Ascending aorta (tissue), 2 donors: ENCODE measurements at places on chromosomes 11 and 22. TPM values are rescaled to one million over a fixed set of nuclear protein-coding genes. Genes with fewer than 3 reads are reported as not detected.

GRCh38 chr11:2704356-2704755 is 4.6 kb upstream of the KCNQ1OT1 start:
- no peaks in the 10 kb centered on the region for H3K36me3 ChIP-seq
- no peak overlapping the region for H3K27ac ChIP-seq
- peaks cover 12% of the 10 kb centered on the region for H3K4me1 ChIP-seq
- no peaks in the 10 kb centered on the region for H3K27me3 ChIP-seq

DNA sequence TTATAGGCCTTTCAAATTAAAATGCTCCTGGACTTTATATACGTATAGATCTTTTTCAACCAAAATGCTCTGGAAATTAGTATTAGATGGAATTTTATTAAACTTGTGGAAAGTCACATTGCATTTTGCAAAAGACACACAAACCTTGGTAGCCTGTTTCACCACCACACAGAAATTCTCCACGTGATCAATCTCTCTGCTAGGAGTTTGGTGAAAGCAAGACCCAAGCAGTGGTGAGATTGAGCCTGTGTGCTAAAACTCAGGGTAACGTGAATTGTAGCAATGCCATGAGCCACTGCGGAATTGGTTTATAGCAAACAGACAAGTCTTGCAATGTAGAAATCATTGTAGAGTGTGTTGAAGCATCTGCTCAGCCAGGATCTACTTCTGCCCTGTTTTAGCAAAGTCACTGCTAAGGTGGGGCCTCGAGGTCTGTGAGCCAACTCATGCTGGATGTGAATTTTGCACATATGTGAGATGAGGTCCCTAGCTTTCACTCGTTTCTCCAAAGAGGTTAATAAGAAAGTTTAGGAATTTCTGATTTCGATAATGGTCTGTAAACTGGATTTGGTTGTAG is 184.8 kb downstream of the DBX1 start:
- peaks cover 29% of the 10 kb centered on the region for H3K36me3 ChIP-seq
- H3K4me3 ChIP-seq = no peak overlapping the region
- peaks cover 28% of the 10 kb centered on the region for H3K4me1 ChIP-seq

Gene CAVIN3
- 596 TPM for total RNA-seq

DNA sequence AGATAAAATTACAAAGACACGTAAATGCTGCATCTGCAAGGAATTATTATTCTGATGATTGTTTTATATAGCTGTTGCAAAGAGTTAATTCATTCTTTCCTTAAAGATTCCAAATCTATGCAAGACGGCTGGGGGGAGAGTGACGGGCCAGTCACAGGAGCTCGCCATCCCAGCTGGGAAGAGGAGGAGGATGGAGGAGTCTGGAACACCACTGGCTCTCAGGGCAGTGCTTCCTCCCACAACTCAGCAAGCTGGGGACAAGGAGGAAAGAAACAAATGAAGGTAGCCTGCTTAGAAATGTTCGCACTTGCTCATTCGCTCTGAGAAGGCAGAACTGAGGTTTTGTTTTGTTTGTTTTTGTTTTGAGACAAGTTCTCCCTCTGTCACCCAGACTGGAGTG is 73.0 kb upstream of the ADSL start:
- no peak for DNase-seq
- no peaks in the 10 kb centered on the region for H3K27me3 ChIP-seq
- H3K4me1 ChIP-seq = peaks cover 3% of the 10 kb centered on the region
- H3K4me3 ChIP-seq = no peak overlapping the region
- peaks cover 19% of the 10 kb centered on the region for H3K36me3 ChIP-seq
- peak overlapping the region; percentile 29 for H3K27ac ChIP-seq

Gene ZNF195
- 1.3 TPM for total RNA-seq

- peaks cover 4% of the 10 kb centered on the region for H3K4me1 ChIP-seq
- H3K27me3 ChIP-seq = no peaks in the 10 kb centered on the region
- no peak for DNase-seq
- H3K36me3 ChIP-seq = no peaks in the 10 kb centered on the region
- no peak overlapping the region for H3K27ac ChIP-seq
Measured at GRCh38 chr22:19666673-19667593, 47.4 kb upstream of the SEPTIN5 start.

GRCh38 chr22:37454857-37455686 is 27.8 kb upstream of the ELFN2 start:
- DNase-seq = no peak
- no peaks in the 10 kb centered on the region for H3K36me3 ChIP-seq
- no peaks in the 10 kb centered on the region for H3K27me3 ChIP-seq

- no peaks in the 10 kb centered on the region for H3K27me3 ChIP-seq
- no peak overlapping the region for H3K27ac ChIP-seq
- DNase-seq = no peak
Measured at GRCh38 chr11:74452366-74452765, 15.0 kb downstream of the KCNE3 start.

DNA sequence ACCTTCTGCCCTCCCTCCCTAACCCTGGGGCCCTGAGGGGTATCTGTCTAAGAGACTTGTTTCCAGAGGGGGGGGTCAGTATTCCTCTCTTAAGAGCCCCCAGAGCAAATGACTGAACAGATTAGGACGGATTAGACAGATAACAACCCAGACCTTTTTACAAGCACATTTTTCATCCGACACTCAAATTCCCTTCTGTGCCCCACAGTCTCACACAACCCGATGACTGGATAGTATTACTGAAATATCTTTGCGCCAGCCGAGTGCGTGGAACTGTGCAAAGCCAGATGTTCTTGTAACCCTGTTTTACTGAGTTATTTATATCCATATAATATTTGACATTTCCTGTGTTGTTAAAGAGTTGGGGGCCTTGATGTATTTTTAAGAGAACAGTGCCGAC is 30.9 kb upstream of the FLI1 start:
- H3K4me1 ChIP-seq = no peaks in the 10 kb centered on the region
- no peak overlapping the region for H3K4me3 ChIP-seq
- no peak for DNase-seq
- H3K27ac ChIP-seq = no peak overlapping the region
- no peaks in the 10 kb centered on the region for H3K36me3 ChIP-seq
